ENCODE measurements at places on chromosomes 1 and 21. TPM values are rescaled to one million over a fixed set of nuclear protein-coding genes. Genes with fewer than 3 reads are reported as not detected.

DNA sequence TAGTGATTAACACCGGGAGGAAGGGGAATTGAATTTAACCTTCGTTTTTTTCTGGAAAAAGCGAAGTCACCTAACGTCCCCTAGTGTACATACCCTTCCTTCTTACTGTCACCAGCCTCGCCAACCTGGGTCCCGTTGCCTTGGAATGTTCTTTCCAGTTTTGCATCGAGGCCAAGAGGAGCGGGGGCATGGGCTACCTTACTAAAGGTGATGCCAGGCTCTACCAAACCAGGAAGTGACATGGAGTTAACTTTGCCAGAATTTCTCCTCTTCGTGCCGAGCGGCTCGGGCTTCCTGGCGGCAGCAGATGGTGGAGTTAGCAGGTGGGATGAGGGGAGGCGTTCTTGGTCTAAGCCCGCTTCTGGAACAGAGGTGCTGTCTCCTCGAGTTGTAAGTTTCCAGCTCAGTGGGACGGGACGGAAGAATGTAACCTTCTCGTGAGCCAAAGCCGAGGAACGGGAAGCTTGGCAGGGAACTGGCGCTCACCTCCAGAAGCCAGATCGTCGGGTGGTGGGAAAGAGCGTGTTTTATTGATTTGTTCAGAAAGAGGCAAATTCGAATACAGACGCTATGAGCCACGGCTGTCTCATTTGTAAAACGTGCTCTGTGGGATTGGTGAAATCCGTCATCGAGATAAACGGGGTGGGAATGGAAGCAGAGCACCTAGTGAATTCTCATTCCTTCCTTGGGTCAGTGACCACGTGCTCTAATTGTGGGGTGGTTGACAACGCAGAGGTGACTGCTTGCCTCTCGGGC, 486 bp downstream of the NIPAL3 start:
- peak overlapping the region; percentile 85 for H3K4me3 ChIP-seq
- peak overlapping the region; percentile 56 for H3K27ac ChIP-seq
- H3K27me3 ChIP-seq, result no peaks in the 10 kb centered on the region
- no peak for DNase-seq
- peaks cover 8% of the 10 kb centered on the region for H3K36me3 ChIP-seq

- no peaks in the 10 kb centered on the region for H3K4me1 ChIP-seq
- peaks cover 3% of the 10 kb centered on the region for H3K27me3 ChIP-seq
- no peak overlapping the region for H3K4me3 ChIP-seq
- no peaks in the 10 kb centered on the region for H3K36me3 ChIP-seq
Observed at GRCh38 chr1:61131716-61132115, 49.4 kb downstream of the NFIA start.

The LCE3E gene
- total RNA-seq, result not detected

The PAPPA2 gene
- total RNA-seq, result not detected
